EH (cell line): ENCODE measurements at places on chromosomes 13 and 19.
A peak's percentile ranks its signal among the peaks of the same experiment; 100 is the strongest.

- no peak for DNase-seq
Measured at GRCh38 chr13:20754009-20754408, 19.8 kb downstream of the EEF1AKMT1 start.

DNA sequence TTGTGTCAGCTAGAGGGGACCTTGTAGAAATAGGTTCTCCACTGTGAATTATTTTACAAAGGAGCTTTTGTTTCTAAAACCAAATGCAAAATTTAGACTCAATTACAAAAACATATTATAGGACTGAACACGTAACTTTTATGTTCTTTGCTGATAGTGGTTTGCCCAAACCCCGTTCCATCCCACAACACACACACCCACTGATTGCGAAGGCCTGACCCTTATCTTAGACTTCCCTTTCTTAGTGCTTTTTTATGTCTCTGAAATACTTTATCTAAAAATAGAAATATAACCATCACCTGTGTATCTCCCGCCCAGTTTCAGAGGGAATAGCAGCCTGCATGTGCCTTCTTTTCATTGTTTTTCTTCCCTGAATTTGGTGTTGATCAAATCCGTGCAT, 13.0 kb downstream of the CCNA1 start:
- no peak for DNase-seq

DNA sequence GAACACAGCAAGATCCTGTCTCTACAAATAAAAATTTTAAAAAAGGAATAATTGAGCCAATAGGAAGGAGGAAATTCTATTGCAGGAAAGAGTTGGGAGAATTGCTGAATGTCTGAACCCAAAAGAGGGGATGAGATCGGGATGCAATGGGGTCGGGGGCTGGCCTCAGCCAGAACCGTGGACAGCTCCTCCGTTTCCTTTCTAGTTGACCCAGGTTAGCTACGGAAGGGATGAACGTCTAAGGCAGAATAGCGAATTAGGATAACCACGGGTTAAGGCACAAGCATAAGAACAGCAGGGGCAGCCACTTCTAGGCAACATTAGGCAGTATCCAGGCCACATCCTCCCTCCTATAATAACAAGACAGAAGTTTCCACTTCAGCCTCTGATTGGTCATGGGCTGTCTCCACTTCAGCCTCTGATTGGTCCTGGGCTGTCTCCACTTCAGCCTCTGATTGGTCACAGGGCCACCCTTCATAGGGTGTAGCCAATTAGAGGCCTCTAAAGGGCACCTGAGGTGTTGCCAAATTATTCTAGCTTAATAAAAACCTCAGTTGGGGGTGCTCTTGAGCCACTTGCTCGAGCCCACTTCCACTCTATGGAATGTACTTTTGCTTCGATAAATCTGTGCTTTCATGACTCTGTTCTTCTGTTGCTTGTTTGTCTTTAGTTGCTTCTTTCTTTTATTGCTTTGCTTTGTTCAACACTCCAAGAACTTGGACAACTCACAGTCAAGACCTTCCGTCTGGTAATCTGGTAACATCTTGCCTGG, 24.9 kb upstream of the TPM4 start:
- peak; percentile 50 for DNase-seq

DNA sequence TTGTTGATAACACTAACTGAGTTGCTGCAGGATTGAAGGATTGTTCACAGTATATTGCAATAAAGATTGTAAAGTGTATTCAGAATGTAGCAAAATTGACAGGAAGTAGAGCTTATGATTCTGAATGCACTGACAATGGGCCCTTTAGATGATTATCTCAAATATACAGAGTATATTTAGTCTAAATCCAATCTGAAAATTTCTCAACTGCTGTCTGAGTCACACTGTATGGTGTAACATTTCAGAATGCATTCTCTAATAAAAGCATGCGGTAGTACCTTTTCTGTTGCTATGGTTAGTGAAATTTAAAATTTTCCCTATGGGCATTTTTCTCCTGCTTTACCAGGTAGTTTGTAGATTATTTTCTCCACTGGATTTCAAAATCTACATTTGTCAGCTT, 365.2 kb downstream of the PCDH17 start:
- no peak for DNase-seq

- peak; percentile 66 for DNase-seq
Measured at GRCh38 chr19:3359015-3359918, 7.1 kb upstream of the NFIC start.

DNA sequence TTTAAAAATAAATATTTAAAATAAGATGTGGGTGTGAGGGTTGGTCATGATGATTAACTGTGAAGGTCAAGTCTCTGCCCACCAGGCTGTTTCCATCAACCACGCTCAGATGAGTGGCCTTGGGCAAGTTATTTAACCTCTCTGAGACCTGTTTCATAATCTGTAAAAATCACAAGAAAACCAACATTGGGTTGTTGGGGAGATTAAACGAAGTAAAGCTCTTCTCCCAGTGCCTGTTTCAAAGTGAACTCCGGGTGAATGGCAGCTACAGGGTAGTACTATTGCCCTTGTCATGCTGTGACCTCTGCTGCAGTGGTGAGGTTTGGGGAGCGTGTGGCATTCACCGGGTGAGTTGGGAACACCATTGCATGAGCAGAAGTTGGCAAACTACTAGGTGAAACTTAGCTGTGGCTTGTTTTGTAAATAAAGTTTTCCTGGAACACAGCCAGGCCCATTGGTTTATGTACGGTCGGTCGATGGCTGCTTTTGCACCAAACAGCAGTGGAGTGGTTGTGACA, 153.2 kb downstream of the USP12 start:
- DNase-seq, result peak; percentile 14

- no peak for DNase-seq
Measured at GRCh38 chr13:73731564-73731963, 402.6 kb downstream of the KLF12 start.

- DNase-seq, result peak; percentile 11
Measured at GRCh38 chr13:93559718-93560117, 333.1 kb downstream of the GPC6 start.

- no peak for DNase-seq
Measured at GRCh38 chr19:30393046-30393445, 20.9 kb downstream of the ZNF536 start.

- DNase-seq, result no peak
Measured at GRCh38 chr19:38183251-38183897, 40.6 kb downstream of the DPF1 start.
